ENCODE measurements at places on chromosomes 7 and 10.

- no peak for DNase-seq
These were observed 251.9 kb upstream of the ZNF32 start for GRCh38 chr10:43900571-43900970.

DNA sequence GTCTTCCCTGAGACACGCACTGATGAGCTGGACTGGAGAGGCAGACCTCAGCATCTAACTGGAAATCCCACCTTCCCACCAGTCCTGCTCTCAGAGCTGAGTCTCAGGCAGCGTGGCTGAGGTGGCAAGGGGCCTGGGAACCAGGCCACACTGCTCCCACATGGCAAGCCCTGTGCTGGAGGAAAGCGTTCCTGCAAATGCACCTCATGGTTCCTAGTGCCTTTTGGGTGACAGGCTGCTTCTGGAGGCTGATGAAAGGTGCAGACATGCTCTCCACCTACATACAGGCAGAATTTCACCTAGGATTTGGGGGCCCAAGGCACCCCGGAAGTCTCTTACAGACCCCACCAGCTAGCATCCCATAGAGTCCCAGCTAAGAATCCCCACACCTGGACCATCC lies 432.9 kb upstream of the FOXK1 start:
- DNase-seq = no peak

- no peak for DNase-seq
These were observed 84.1 kb downstream of the CPXM2 start for GRCh38 chr10:123807444-123808035.

GRCh38 chr10:4061441-4061951 lies 276.5 kb upstream of the KLF6 start:
- no peak for DNase-seq
